ENCODE measurements at places on chromosomes 1 and 21.

DNA sequence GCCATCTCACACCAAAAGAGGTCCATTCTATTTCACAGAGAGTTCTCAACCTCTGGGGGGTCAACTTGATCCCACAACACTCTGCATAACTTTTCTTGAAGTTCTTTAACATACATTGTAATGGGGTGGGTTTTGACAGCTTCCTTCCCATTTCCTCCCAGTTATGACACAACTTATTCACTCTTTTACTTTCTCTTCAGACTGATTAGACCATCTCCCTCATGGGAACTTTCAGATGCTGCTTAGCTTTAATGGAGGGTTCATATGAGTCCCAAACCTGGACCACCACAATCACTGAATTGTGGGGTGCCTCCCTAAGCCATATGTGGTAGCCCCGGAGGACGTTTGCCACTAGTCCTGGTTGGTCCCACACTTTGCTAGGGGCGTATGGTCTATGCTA lies 28.3 kb upstream of the KCNJ15 start:
- no peak for DNase-seq

DNA sequence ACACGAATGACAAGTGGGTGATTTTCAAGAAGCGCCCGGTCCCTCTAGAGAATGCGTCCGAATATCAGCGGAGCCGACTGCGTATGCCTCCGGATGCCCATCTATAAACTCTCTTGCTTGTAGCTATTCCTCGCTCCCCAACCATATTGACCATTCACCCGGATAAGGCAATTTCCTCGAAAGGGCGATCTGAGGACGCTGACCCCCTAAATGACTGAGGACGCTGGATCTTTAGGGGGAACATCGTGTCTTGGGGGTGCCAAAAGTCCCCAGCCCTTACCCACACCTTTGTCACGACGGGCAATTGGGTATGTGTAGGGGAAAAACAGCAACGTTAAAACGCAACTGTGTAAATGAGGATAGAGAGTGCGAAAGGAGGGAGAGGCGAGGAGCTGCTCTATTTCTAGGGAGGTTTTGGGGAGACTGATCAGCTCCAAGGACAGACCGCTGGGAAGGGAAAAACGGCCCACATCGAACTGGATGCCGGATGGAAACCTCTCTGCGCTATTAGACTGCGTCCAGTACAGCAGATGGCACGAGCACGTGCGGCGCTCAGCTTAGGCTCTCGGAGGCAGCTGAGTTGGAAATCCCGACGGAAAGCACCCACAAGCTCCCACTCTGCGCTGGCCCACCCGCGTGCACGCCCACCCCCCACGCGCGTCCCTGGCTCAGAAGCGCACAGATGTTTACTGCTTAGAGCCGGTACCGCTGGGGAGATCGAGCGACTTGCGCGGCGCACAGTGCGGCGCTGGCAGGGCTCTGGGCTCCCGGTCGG lies 2.9 kb upstream of the PRRX1 start:
- DNase-seq = no peak

DNA sequence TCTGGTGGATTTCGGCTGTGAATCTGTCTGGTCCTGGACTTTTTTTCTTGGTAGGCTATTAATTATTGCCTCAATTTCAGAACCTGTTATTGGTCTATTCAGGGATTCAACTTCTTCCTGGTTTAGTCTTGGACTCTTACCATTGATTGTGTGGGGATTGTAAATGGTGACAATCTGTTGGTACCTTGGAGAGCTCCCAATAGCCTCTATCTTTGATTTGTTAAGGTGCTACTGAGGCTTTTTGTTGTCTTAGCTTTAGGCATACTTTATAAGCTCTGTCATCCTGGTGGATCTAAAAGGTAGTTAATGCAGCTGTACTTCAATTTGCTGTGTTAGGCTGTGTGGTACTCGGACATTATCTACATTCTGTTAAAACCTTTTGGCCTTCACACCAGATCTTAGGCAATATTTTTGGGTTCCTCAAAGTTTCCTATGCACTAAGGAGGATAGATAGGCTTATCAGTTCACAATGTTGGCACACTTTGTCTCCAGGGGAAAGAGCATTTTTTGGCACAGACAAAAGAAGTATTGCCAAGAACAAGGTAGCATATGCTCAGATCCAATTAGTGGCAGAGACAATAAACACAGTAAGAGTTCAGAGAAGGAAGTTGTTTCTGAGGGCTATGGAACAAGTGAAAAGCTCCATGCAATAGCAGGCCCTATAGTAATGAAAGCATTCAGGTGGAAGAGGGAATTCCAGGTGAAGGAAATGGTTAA lies 230.4 kb downstream of the PDE4B start:
- DNase-seq = no peak

DNA sequence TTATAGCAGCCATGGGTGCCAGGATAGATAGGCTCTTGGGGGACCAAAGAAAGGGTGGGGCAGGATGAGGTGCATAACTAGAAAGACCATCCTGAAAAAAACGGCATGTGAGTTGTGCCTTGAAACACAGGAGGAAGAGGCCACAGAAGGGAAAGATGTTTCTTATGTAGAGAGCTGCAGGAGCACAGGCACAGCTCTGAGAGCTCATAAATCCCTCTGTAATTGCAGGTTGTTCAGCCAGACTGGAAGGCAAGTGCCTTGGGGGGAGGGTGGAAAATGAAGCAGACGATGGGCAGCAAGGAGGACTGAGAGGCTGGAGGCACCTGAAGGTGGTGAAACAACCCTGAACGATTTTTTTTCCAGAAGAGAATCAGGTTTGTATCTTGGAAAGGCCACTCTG lies 170.7 kb downstream of the NR5A2 start:
- no peak for DNase-seq

DNA sequence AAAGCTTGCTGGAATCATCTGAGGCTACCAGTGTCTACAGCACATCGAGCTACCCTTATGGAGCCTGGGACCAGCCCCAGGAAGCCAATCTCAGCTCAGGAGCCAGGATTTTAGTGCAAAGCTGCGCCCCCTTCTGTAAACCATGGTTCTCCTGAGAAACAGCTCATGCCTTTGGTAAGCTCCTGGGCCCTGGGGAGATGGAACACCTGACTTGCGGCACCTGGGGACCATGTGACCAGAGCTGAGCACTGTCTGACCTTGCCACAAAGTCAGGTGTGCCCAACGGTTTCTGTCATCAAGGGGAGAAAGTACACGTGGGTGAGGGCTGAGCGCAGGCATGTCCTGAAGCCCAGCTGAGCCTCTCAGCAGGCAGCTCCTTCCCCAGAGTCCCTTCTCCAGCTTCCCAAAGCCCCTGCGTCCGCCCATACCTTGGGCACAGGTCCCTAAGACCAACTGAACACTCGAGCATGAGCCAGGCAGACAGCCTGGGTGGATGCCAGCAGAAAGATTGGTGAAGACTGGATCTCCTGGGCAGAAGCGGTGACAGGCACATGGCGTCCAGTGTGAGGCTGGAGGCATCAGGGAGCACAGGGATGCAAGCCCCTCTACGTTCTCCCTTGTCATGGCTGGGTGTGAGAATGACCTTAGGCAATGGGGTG lies 57.9 kb upstream of the TENT5B start:
- DNase-seq = no peak

- no peak for DNase-seq
Measured at GRCh38 chr1:78678324-78678723, 28.7 kb downstream of the IFI44 start.

DNA sequence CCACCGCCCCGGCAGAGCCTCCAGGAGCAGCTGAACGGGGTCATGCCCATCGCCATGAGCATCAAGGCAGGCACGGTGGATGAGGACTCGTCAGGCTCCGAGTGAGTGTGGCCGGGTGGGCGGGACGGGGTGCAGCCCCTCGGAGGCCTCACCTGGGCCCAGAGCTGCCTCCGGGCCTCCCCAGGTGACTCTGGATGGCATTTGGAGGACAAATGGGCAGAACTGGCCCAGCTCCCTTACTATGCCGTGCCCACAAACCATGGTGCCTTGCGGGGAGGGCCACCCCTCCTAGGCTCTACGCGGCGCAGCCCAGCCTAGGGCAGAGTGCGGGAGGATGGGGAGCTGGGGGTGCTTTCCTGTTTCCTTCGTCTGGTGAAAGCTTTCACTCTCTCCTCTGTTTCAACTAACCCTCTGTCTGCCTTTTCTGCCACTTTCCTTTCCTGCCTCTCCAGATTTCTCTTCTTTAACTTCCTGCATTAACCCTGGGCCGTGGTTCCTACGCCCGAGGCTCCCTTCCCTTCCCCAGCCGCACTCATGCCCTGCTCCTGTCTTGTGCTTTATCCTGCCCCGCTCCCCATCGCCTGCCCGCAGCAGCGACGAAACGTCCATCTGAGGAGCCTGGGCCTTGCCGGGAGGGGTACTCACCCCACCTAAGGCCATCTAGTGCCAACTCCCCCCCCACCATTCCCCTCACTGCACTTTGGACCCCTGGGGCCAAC lies 9.2 kb downstream of the PSRC1 start:
- DNase-seq = no peak

Data from HepG2 (cell line).